ENCODE measurements at places on chromosomes 7 and 10.

DNA sequence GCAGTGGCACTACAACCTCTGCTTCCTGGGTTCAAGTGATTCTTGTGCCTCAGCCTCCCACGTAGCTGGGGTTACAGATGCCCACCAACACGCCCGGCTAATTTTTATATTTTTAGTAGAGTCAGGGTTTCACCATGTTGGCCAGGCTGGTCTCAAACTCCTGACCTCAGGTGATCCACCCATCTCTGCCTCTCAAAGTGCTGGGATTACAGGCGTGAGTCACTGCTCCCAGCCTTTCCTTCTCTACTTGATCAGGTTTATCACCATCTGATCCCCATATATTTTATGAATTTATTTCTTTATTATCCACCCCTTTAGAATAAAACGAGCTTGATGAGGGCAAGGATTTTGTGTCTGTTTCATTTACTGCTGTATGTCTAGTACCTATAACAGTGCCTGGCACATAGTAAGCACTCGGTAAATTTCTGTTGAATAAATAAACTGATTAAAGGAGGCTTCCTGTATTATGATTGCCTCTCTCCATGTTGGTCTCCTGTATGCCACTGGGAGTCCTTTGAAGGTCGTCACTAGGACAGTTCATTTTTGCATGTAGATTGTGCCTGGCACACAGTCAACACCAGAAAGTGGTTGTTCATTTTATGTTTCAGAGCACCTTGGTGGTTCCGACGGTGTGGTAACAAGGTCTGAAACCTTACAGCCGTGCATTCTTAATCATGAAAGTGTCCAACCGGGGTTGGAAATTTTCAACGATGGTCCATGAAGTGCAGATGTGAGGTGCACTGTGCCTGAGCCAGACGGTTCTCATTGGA is 9.6 kb upstream of the EIF3A start:
- DNase-seq, result no peak

DNA sequence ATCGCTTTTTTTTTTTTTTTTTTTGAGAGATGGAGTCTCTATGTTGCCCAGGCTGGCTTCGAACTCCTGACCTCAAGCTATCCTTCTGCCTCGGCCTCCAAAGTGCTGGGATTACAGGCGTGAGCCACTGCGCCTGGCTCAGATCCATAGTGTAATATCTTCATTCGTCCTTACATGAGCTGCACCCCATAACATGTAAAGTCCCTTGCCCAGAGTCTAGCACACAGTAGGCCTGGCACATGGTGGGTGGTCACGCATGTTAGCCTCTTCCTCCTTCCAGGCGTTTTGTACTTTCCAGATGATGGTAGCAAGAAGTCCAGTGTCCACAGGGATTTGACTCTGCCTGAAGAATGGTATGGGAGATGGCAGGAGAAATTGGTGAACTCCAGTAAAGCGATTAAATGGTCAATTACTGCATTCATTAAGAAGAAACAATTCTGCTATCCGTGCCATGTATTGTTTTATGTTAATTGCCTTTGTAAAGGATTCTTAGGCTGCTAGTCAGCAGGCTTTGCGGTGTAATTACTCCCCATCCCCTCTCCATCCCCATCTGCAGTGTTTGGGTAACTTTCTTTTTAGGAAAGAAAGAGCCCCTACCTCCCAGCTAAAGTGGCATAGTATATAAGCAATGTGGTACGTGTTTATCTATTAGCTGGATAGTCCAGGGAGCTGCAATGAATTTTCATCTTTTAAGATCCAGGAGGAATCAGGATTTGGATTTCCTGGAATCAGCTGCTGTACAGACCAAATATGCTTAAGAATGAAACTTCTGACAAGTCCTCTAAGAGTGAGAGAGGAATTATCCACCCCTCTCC is 1.2 kb downstream of the TPST1 start:
- DNase-seq, result peak; percentile 15

- DNase-seq, result no peak
Measured at GRCh38 chr10:32605787-32606186, 159.8 kb downstream of the CCDC7 start.

- DNase-seq, result no peak
Measured at GRCh38 chr10:127132451-127132850, 63.9 kb downstream of the INSYN2A start.

DNA sequence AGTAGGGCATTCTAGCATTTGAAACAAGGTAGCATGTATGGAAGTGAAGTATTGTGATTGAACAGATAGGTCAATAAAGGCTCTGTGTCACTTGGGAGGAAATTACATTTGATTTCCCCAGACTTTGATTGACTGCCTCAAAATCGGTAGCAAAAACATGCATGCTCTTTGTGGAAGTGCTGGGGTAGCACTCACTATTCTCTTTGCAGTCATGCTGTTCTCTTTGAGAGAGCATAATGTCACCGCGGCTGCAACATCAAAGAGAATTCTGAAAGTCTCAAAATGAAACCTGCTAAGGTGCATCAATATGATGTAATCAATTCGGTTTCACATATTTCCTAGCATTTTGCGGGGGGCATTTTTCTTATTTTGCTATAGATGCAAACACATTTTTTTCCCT is 64.2 kb downstream of the ARMC3 start:
- DNase-seq, result no peak

DNA sequence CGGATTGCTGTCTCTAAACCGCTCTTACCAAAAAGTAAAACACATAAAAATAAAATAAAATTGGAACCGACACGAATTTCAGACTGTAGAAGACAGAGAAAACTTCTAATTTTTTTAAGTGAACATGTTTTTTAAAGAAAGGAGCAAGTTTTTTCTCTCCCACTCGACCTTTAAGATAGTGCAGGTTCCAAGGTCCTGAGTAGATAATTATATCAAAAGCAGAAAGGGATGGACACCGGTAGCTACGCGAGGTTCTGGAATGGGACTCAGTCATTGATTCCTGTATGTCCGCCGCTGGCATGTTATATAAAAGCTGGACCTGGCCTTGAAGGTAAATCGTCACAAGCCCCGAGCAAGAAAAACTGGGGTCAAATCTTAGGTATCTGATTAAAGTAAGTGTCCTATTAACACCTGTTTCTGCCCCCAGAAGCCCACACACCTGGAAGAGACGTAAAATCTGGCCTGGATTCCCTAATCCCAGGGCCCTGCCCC is 462 bp upstream of the CISD1 start:
- DNase-seq, result no peak

DNA sequence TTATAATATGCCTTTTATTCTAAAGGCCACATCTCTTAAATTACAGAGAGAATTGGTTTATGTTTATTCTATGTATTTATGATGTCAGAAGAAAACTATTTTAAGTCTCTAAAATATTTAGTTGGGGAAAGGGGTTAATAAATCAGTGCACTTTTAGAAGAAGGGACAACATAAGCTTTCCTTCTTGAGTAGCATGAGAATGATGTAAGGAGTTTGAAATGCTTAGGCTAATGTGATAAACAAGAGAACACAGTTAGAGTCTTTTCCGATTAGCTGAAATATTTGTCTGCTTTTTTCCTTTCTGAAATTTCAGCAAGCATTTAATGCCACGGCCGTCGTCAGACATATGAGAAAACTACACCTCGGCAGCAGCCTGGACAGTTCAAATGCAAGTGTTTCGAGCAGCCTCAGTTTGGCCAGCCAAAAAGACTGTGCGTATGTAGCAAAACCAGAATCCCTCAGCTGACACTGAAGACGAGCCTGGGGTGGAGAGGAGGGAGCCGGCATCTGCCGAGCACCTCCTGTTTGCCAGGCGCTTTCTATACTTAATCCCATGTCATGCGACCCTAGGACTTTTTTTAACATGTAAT is 176.2 kb downstream of the CCDC3 start:
- no peak for DNase-seq

DNA sequence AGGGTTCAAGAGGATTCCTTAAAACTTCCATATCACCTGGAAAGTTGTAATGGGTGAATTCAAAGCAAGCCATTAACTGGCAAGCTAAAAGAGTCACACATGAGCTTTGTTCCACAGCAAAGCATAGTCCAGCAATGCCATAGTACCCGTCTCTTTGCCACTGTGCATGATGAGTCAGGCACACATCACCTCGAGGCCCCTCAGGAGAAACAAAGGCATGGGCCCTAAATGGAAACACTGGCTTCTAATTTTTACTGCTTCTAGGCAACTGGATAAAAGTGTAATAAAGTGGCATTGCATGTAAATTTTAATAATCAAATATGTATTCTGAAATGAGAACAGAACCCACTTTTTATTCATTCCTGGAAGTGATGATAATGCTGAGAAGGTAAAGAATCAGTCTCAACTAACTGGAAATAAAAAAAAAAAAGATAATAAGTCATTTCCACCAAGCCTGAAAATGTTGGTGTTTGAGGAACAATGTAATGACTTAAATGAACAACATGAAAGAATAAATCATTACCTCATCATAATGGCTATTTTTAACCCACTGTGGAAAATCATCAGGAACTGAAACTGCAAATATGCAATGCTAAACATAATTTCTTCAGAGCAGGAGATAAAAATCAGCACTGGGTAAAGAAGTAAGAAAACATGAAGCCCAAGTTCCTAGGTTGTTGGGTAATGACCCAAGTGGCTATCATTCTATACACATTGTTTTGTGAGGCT is 104.9 kb downstream of the CDK6 start:
- DNase-seq, result peak; percentile 75

DNA sequence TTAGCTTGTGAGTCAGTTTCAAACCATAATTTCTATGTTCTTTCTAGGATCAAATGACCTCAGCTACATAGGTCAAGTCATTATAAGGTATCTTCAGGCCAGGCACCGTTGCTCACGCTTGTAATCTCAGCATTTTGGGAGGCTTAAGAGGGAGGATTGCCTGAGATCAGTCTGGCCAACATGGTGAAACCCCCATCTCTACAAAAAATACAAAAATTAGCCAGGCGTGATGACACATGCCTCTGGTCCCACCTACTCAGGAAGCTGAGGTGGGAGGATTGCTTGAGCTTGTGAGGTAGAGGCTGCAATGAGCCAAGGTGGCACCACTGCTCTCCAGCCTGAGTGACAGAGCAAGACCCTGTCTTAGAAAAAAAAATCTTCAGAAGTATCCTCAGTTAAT is 362.3 kb downstream of the GATA3 start:
- no peak for DNase-seq

DNA sequence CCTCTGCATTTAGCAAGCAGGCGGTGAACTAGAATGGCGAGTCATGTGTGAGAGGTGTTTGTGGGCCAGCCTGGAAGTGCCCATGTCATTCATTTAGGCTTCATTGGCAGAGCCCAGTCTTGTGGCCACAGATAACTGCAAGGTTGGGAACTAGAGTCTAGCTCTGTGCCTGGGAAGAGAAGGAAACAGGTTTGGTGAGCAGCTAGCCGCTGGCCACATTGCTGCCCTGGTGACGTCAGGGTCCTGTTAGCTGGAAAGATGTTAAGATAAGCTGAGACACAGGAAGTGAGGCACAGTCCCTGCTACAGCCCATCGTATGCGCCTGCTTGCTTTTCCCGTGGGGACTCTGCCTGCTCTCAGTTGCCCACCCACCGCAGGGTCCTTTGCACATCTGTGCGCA is 185.5 kb downstream of the CAMK1D start:
- DNase-seq, result peak; percentile 20

DNA sequence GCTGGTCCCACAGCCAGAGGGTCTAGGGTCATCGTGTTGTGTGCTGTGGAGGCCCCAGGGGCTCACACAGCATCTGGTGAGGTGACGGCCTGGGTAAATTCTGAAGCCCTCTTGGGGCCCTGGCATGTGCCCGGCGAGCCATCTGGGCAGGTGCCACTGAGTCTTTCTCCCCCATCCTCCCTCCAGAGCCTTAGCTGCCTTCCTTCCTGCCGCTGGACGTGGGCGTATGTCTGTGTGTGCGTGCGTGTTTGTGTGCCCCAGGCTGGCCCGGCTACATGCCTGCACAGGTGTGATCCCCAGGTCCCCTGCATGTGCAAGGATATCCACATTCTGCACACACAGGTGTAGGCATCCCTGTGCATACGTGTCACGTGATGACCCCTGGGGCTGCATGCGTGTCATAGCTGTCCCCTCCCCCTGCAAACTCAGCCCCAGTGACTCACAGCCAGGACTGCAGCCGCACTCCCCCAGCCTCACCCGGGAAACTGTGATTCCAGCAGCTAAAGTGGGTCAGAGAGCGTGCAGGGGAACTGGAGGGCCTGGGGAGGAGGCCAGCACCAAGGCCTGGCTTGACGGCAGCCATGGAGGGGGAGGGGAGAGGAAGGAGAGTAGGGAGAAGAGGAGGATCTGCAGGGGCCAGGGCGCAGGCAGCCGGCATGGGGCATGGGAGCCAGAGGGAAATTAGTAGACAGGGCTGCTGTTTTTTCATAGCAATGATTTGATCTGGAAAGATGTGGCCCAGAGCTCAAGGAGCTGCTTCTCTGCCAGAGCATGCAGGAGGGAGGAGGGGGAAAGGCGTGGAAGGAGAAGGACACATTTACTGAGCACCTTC is 46.4 kb downstream of the ELFN1 start:
- DNase-seq, result no peak

DNA sequence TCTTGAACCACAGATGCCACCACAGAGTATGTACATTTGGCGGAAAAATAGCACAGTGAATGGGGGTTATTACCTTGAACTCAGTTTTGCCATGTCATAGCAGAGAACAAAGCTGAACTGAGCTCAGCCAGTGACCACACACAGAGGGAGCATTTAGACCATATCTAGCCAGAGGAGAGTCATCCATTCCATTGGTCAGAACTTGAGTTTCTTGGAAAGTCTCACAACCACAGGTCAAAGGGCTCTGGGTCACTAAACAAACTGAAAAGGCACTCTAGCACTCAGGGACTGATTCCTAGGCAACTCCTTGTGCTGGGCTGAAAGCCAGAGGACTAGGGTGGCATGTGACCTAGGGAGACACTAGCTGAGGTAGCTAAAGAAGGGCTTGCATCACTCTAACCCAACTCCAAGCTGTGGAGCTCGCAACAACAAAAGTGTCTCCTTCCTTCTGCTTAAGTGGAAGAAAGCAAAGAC is 239.7 kb upstream of the SEMA3D start:
- DNase-seq, result no peak

GRCh38 chr10:70898687-70899086 is 10.3 kb upstream of the PCBD1 start:
- no peak for DNase-seq

DNA sequence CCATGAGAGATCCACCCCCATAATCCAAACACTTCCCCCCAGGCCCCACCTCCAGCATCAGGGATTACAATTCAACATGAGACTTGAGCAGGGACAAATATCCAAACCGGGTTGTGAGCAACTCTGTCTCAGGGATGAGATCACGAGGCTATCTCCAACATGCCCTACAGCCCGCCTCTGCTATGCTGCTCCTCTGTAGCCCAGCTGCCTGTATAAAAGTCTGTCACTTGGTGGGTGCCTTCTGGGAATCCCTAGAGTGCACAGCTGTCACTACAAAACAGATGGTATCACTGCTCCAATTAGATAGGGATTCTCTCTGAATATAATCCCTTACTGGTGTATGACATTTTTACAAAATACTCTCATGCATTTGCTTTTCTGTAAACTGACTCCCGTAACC is 114.9 kb upstream of the NANOS1 start:
- no peak for DNase-seq

GRCh38 chr10:96696845-96697425 is 23.4 kb downstream of the PIK3AP1 start:
- no peak for DNase-seq

DNA sequence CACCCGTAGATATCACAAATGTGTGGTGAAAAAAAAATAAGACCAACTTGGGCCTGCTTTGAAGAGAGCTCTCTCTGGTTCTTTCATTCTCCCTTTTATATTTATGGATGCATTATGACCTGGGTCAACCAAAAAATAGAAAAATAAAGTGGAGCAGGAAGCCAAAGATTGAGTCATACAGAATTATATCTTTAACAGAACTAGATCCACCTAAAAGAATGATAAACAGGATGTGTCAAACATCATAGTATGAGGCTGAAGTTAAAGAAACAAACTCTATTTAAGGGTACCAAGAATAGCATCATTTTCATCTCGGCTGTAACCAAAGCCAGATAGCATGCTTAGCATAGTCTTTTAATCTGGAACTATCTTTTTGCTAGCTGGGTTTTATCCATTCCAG is 28.8 kb upstream of the NMT2 start:
- no peak for DNase-seq

All from kidney tubule cell (primary cell).